ENCODE measurements at places on chromosomes 2 and 18. TPM values are rescaled to one million over a fixed set of nuclear protein-coding genes. Genes with fewer than 3 reads are reported as not detected.

- H3K27ac ChIP-seq = no peak overlapping the region
- no peaks in the 10 kb centered on the region for H3K4me1 ChIP-seq
- no peaks in the 10 kb centered on the region for H3K27me3 ChIP-seq
- no peak overlapping the region for H3K4me3 ChIP-seq
- no peaks in the 10 kb centered on the region for H3K36me3 ChIP-seq
Observed at GRCh38 chr2:185583058-185583816, 155.4 kb upstream of the FSIP2 start.

DNA sequence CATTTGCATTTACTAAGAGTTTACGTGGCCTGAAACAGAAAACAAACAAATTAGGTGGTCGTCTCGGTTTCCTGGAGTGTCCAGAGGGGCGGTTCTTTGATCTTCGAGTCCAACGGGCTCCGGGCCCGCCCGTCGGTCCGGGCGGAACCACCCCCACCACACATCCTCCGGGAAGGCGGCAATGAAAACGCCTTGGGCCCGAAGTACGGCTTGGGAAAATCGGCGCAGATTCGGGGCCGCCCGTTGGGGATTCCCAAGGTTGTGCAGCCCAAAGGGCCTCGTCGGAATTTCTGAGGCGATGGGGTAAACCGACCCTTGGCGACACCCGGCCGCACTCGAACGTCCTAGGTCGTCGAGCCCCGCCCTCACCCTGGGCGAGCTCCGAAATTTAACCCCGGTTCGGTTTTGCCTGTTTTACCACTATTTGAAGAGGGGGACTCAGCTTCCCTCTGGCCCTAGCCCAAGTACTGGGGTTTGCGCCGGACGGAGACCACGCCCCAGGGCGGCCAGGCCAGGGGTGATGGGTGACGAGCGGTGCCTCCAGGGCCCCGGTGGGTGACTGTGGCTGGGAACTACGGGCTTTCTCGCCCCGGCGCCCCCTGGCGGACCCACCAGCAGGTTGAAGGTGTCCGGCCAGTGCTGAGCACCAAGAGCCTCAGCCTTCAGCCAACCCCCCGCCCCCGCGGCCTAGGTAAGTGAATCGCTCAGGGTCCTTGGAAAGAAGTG lies 1.9 kb upstream of the CFAP53 start:
- H3K4me3 ChIP-seq = peak overlapping the region; percentile 75
- DNase-seq = peak; percentile 89
- H3K36me3 ChIP-seq = peaks cover 44% of the 10 kb centered on the region
- peak overlapping the region; percentile 77 for H3K27ac ChIP-seq

DNA sequence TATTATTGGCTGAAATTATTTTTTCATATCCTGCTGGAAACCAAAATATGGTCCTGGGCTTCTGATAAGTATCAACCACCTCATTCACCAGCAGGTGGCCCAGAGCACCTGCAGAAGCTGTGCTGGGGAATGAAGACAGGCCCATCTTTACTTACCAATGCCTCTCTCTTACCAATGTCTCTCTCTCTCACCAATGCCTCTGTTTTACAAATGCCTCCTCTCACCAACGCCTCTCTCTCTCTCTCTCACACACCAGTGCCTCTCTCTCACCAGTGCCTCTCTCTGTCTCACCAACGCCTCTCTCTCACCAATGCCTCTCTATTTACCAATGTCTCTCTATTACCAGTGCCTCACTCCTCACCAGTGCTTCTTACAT lies 2.3 kb upstream of the MAL start:
- H3K4me3 ChIP-seq = no peak overlapping the region
- no peak overlapping the region for H3K27ac ChIP-seq
- peaks cover 9% of the 10 kb centered on the region for H3K4me1 ChIP-seq
- H3K27me3 ChIP-seq = peaks cover 7% of the 10 kb centered on the region

DNA sequence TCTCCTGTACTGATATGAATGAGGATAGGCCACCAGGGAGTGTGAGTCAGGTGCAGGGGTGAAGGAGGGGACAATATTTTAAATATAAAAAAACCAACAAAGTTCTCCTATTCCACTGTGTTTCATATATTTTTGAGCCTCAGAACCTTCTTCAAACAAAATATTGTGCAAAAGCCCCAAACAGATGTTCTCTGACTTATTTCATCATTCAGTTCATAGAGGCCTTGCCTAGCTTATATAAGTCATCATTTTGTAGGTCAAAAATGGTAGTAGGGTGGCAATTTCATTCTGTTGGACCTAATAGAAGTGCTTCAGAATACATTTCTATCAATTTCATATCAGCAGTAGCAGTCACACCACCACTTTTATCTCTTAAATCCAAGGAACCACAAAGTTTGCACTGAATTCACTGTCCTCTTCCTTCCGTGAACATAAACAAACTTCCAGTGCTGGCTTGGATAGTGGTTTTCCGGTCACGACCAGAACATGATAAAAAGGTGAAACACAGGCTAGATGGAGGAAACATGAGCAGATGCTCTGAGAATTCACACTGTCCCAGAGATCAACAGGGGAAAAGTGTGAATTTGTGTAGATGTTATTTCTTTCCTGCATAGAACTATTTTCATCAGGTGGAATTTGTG lies 99.1 kb downstream of the EN1 start:
- H3K27ac ChIP-seq = no peak overlapping the region
- no peak for DNase-seq
- no peak overlapping the region for H3K4me3 ChIP-seq
- H3K4me1 ChIP-seq = no peaks in the 10 kb centered on the region
- no peaks in the 10 kb centered on the region for H3K36me3 ChIP-seq
- no peaks in the 10 kb centered on the region for H3K27me3 ChIP-seq

DNA sequence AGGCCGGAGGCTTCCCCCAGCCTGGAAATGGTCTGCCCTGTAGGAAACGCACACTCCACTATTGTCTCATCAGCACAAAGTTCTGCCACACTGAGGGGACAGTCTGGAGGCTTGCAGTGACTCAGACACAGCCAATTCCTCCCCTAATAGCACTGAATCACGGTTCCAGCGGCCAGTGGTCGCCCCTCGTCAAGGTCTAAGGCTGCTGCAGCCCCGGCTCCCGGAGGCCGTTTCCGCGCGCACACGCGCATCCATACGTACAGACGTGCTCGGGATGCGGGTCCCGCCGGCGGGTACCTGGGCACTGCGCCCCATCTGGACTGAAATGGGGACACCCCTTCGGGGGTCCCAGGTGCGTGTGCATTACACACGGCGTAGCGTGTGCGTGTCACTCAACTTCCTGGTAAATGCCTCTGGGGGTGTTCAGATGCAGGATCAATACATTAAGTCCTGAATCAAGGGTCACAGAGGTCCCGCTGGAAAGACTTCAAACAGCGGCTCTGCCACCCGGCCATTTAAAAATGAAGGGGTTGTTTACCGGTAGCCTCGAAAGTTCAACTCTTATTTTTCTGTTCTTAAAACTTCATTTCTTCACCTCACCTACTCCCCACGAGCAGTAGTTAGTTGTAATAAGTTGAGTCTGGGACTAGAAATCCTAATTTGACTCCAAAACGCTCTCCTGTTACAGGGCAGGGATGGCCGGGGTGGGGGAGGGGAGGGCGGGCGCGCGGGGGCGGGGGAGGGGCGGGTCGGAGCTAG lies 572 bp upstream of the ZNF516 start:
- peak; percentile 61 for DNase-seq
- peak overlapping the region; percentile 56 for H3K27ac ChIP-seq
- H3K36me3 ChIP-seq = no peaks in the 10 kb centered on the region
- peaks cover 52% of the 10 kb centered on the region for H3K4me1 ChIP-seq
- no peaks in the 10 kb centered on the region for H3K27me3 ChIP-seq

DNA sequence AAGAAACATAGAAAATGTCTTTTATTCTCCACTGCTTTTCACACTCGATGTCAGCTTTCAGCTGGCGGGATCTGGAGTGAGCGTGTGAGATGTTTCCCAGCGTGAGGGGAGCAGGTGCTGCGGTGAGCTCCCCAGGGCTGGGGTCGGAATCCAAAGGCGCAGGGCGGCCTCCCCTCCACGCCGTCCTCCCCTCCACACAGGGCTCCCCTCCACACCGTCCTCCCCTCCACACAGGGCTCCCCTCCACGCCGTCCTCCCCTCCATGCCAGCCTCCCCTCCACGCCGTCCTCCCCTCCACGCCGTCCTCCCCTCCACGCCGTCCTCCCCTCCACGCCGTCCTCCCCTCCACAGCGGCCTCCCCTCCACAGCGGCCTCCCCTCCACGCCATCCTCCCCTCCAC lies 26.9 kb upstream of the KCNG2 start:
- H3K4me1 ChIP-seq = no peaks in the 10 kb centered on the region
- H3K4me3 ChIP-seq = no peak overlapping the region

- no peaks in the 10 kb centered on the region for H3K27me3 ChIP-seq
- DNase-seq = no peak
- no peak overlapping the region for H3K27ac ChIP-seq
- no peaks in the 10 kb centered on the region for H3K36me3 ChIP-seq
Observed at GRCh38 chr2:119119999-119120756, 38.4 kb downstream of the C1QL2 start.

DNA sequence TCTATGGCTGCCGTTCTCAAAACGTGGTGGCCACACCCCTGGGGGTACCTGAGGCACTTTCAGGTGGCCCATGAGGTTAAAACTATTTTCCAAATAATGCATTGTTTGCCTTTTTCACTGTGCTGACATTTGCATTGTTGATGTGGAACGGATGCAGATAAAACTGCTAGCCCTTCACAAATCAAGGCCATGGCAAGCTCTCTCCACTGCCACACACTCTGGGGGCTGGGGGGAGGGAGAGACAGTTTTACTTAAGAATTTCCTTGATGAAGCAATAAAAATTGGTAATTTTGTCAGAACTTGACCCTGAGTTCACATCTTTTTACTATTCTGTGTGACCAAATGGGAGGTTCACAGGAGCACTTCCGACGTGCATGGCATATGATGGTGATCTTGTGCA lies 22.0 kb upstream of the TGIF1 start:
- H3K27ac ChIP-seq = no peak overlapping the region
- H3K36me3 ChIP-seq = no peaks in the 10 kb centered on the region
- peaks cover 3% of the 10 kb centered on the region for H3K4me1 ChIP-seq
- no peak overlapping the region for H3K4me3 ChIP-seq
- H3K27me3 ChIP-seq = no peaks in the 10 kb centered on the region
- no peak for DNase-seq

- H3K27me3 ChIP-seq = no peaks in the 10 kb centered on the region
- no peak overlapping the region for H3K27ac ChIP-seq
- no peak for DNase-seq
- no peak overlapping the region for H3K4me3 ChIP-seq
- H3K4me1 ChIP-seq = no peaks in the 10 kb centered on the region
Observed at GRCh38 chr2:147968571-147968970, 52.0 kb downstream of the ORC4 start.

DNA sequence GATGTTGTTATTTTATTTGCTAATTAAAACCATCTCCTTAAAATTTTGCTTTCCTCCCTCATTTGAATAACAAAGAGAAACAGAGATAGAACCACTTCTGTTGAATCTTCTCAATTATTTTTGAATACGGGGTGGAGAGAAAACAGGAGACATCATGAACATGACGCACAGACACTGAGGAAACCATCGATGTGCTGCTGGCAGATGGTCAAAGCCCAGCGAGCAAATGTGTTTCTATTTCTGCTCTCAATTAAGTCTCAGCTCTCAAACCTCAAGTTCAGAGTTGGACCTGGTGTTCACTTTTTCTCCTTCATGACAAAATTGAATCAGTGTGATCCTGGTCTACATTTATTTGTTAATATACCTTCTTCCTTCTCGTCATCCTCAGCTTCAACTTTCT lies 36.1 kb upstream of the TWIST2 start:
- no peaks in the 10 kb centered on the region for H3K27me3 ChIP-seq
- H3K36me3 ChIP-seq = no peaks in the 10 kb centered on the region
- DNase-seq = no peak
- H3K4me3 ChIP-seq = no peak overlapping the region
- no peak overlapping the region for H3K27ac ChIP-seq
- H3K4me1 ChIP-seq = no peaks in the 10 kb centered on the region

ESCO1 gene
- 15.3 TPM for polyA plus RNA-seq

RESP18 gene
- not detected for polyA plus RNA-seq
